CD8-positive, alpha-beta memory T cell (primary cell): ENCODE measurements at places on chromosomes 3 and 15. TPM values are rescaled to one million over a fixed set of nuclear protein-coding genes. Genes with fewer than 3 reads are reported as not detected.

GRCh38 chr15:101046826-101047225 is 127.7 kb downstream of the LRRK1 start:
- no peaks in the 10 kb centered on the region for H3K36me3 ChIP-seq
- no peaks in the 10 kb centered on the region for H3K27me3 ChIP-seq
- DNase-seq: no peak
- H3K27ac ChIP-seq: no peak overlapping the region

DZIP1L gene
- total RNA-seq: not detected

DNA sequence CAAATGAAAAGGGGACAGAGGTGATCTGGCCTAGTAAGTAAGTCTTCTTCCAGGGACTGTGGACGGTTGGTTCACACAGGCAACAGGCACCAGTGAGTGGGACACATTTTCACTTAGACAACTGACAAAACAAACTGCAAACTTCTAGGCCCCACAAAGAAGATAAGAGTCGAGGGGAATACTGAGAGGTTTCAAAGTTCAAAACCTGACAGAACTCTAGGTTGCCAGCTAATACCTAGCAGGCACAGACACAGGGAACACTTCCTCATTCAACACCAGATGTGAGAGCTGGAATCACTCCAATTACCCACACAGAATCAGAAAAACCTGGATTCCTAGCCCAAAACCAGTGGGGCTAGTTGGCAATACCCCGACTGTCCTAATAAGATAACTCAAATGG is 621.7 kb downstream of the ZPLD1 start:
- DNase-seq: no peak
- H3K36me3 ChIP-seq: no peaks in the 10 kb centered on the region
- H3K4me1 ChIP-seq: no peaks in the 10 kb centered on the region
- no peak overlapping the region for H3K27ac ChIP-seq
- H3K27me3 ChIP-seq: no peaks in the 10 kb centered on the region
- no peak overlapping the region for H3K4me3 ChIP-seq

ZBED2 gene
- total RNA-seq: 551 TPM

DNA sequence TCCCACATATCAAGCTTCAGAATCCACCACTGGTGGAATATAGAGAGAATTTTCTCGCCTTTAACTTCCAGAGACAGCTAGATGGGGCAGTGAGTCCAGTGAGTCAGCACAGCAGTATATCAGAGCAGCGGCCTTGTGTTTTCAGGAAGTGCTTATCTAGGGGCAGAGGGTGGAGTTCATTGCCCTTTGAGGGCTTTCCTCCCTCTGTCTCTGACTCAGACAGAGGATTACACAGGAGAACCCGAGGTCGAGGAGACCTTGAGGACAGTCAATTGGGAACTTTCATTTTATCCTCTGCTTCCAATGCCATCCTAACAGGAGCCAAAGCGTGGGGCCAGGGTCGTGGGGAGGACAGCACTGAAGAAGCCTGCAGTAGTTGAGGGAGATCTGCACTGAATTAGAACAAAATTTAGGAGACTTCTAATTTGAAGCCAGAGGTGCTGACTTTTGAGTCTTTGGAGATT is 109.6 kb upstream of the UMPS start:
- H3K27me3 ChIP-seq: no peaks in the 10 kb centered on the region
- peak overlapping the region; percentile 42 for H3K4me3 ChIP-seq
- H3K4me1 ChIP-seq: peaks cover 13% of the 10 kb centered on the region
- DNase-seq: no peak

ALPK3 gene
- 0.18 TPM for total RNA-seq

IMPG2 gene
- 0.20 TPM for total RNA-seq

GOLGA8K gene
- total RNA-seq: not detected

DNA sequence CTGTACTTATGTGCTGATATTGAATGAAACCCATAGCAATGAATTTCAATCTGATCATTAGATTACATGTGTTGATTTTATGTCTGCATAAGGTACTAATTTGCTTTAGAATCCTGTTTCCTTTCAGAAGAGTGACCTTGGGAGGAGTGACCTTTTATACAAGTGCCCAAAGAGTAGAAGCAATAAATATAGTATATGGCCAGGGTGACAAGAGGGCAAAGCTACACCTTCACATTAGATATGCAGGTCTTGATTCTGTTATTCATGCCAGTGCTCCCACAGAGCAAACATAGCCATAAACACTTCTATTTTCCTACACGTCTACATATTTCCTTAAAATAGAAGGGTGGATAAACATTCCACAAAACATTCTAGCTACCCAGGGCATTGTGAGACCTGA is 158.2 kb upstream of the RAP2B start:
- no peaks in the 10 kb centered on the region for H3K4me1 ChIP-seq
- H3K27me3 ChIP-seq: no peaks in the 10 kb centered on the region
- DNase-seq: no peak

DNA sequence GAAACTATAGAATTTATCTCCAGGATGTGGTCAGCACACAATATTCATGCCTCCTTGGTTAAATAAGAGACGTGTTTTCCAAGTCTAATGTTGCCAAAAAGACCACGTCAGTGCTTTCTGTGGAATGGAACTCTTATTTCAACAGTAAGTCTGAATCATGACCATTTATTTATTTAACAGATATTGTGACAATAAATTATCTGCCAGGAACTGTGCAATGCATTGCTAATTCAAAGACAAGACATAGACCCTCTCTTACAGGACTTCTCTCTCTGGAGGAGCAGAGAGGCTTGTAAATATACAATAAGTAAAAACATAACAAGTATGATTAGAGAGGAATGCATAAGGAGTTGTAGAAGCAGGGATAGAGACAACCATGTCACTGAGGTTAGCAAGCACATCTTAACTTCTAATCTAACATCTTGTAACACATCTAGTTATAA is 227.5 kb downstream of the DTWD1 start:
- no peak for DNase-seq
- no peaks in the 10 kb centered on the region for H3K27me3 ChIP-seq
- no peaks in the 10 kb centered on the region for H3K36me3 ChIP-seq
- H3K27ac ChIP-seq: no peak overlapping the region

MKRN2OS gene
- not detected for total RNA-seq

TRH gene
- total RNA-seq: not detected

DNA sequence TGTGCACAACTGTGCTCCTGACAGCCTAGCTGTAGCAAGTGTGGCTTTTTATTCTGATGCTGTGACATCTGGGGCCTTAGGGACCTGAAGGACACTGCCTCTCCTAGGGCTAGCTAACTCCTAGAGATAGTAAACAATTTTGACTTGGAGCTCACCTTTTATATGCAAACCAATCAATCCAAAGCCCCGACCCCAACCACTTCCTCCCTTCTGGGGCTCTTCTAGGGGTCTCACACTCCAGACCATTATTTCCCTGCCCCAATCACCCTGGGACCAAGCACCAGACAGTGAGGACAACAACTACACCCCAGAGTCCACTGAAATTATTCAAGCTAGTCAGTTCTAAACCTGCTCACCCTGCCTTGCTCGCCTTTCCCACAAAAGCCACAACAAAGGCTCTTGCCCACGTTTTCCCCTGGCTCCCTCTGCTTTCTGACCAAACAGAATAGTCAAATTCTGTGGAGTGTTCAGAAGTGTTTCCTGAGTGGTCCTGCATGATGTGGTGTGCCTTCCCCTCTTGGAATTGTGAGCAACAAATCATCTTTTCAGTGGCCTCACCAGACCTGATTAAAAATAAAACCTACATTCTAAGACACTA is 84.2 kb upstream of the WNT5A start:
- H3K27ac ChIP-seq: no peak overlapping the region
- no peak overlapping the region for H3K4me3 ChIP-seq
- H3K36me3 ChIP-seq: no peaks in the 10 kb centered on the region
- no peaks in the 10 kb centered on the region for H3K27me3 ChIP-seq

- H3K27me3 ChIP-seq: peaks cover 4% of the 10 kb centered on the region
- H3K4me3 ChIP-seq: no peak overlapping the region
- H3K4me1 ChIP-seq: no peaks in the 10 kb centered on the region
- no peak for DNase-seq
- H3K36me3 ChIP-seq: no peaks in the 10 kb centered on the region
These were observed 319.2 kb downstream of the ZNF621 start for GRCh38 chr3:40843851-40844548.

DNA sequence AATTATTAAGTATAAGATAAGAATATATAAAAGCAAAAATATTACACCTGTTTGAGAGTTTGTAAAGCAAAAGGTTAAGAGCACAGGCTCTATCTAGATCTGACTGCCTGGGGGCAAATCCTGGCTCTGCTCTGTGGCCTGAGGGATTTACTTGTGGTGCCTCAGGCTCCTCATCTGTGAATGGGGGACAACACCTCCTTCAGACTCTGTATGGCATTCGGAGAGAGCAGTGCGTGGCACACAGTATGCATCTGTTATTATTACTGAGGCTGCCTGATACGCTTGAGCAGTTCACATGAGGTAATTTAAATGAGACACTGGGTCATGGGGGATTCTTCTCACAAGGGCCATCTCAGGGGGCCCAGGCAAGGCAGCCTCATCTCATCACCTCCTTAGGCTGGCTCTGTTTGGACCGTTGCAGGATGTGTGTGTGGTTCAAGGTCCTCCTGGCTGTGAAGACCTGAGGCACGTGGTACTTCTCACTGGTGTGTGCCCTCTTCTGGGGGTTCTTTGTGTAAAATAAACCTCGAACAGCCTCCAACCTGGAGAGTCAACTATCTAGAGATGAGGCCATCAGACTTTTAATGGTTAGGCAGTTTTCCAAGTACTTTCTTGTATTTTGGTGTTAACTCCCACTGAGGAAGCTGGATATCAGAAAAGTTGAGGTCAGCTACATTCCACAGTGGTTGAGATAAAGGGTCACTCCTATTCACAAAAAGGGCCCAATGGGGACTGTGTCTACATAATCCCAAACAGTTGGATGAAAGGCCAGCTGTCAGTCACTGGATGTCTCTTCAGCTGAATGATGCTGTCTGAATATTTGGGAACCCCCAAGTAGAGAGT is 9.0 kb downstream of the GNB5 start:
- DNase-seq: no peak
- H3K27me3 ChIP-seq: no peaks in the 10 kb centered on the region

DNA sequence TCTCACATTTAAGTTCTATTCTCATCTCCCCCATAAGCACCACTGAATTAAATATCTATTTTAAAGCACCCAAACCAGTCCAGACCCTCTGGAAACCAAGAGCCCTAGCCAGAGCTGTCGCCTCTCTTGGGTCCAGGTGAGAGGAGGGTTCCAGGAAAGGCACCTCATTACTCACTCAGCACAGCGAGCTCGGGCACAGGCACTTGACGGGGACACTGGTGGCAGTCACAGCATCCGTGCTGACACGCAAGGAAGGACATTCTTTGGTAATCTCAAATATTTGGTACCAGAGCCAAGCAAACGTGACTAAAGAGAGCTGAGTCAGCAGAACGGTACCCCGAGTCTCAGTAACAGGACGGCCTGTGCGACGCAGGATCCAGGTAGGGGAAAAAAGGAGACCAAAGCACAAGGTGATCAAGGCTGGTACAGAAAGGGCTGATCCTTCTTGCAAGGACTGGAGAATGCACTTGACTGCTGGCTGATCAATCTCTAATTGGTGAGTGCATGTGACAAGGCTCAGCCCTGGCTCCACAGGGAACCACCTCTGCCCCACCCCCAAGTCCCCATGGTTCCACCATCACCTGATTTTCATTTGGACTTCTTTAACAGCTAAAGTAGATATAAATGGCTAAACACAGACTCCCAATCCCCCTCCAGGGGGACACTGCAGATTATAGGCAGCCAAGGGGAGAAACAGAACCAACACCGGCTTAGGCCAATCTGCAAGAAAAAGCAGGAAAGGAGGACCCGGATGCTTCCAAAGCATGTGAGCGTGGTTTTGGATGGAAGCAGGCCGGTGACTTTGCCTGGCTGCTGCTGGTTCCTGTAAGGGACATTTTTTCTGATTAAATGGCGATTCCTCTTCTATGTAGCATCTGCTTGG is 61.4 kb downstream of the CHCHD6 start:
- DNase-seq: no peak
- no peaks in the 10 kb centered on the region for H3K27me3 ChIP-seq
- H3K27ac ChIP-seq: no peak overlapping the region
- H3K4me1 ChIP-seq: no peaks in the 10 kb centered on the region
- H3K36me3 ChIP-seq: no peaks in the 10 kb centered on the region
- no peak overlapping the region for H3K4me3 ChIP-seq

GRCh38 chr3:144544871-144545270 is 573.2 kb downstream of the DIPK2A start:
- H3K27me3 ChIP-seq: no peaks in the 10 kb centered on the region
- no peak overlapping the region for H3K27ac ChIP-seq
- no peak overlapping the region for H3K4me3 ChIP-seq
- H3K36me3 ChIP-seq: no peaks in the 10 kb centered on the region

GRCh38 chr3:173214576-173214975 is 73.5 kb upstream of the SPATA16 start:
- H3K27me3 ChIP-seq: no peaks in the 10 kb centered on the region
- H3K36me3 ChIP-seq: no peaks in the 10 kb centered on the region
- no peak overlapping the region for H3K27ac ChIP-seq

GRCh38 chr15:90711418-90711824 is 5.7 kb upstream of the BLM start:
- no peak overlapping the region for H3K4me3 ChIP-seq
- no peaks in the 10 kb centered on the region for H3K36me3 ChIP-seq
- DNase-seq: no peak
- no peaks in the 10 kb centered on the region for H3K27me3 ChIP-seq
- peaks cover 4% of the 10 kb centered on the region for H3K4me1 ChIP-seq
- no peak overlapping the region for H3K27ac ChIP-seq

DNA sequence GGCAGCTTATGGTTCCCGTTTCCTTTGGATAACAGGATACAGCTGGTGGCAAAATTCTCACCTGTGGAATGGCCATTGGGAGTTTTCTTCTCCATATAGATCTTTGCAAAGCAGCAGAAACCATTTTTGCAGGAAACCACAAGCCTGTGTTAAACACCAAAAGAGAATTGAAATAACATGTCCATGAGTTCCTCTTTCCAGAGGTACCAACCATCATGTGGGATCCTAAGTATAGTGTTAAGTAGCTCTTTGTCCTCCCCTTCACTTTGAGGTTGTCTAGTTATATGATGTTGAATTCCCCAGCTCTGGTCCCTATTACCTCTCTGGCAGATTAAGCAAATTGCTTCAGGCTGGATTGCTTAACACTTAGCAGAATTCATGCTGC is 94.9 kb downstream of the AKAP13 start:
- H3K27me3 ChIP-seq: no peaks in the 10 kb centered on the region
- H3K4me1 ChIP-seq: peaks cover 17% of the 10 kb centered on the region
- H3K27ac ChIP-seq: no peak overlapping the region
- H3K36me3 ChIP-seq: no peaks in the 10 kb centered on the region
- H3K4me3 ChIP-seq: no peak overlapping the region
- no peak for DNase-seq

MCTP2 gene
- 16.5 TPM for total RNA-seq

HHATL gene
- total RNA-seq: not detected

DNA sequence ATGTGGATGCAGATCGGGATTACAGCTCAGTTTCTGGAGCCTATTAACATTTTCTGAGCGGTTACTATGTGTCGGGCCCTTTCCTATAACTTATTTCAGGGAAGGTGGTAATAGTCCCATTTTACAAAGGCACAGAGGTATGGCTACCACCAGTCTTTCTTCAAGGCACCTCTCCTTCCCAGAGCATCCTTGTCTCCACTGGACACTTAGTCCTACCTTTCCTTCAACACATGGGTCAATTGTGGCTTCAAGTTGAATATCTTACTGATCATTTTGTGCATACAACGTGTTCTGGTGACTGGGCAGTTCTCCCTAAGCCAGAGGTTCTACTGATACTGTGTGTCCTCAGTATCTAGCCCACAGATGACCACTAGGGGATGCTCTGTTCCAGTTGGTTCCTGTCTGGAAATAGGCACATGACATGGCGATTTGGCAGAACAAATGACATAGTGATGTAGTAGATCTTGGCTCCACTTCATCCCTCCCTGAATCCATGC is 60.7 kb upstream of the CMTM8 start:
- H3K4me1 ChIP-seq: peaks cover 5% of the 10 kb centered on the region
- H3K36me3 ChIP-seq: no peaks in the 10 kb centered on the region
- no peak overlapping the region for H3K4me3 ChIP-seq
- no peaks in the 10 kb centered on the region for H3K27me3 ChIP-seq
- H3K27ac ChIP-seq: no peak overlapping the region
